ENCODE measurements at places on chromosomes 6 and 20.

- no peak for DNase-seq
Measured at GRCh38 chr6:26569433-26569764, 27.4 kb upstream of the ABT1 start.

DNA sequence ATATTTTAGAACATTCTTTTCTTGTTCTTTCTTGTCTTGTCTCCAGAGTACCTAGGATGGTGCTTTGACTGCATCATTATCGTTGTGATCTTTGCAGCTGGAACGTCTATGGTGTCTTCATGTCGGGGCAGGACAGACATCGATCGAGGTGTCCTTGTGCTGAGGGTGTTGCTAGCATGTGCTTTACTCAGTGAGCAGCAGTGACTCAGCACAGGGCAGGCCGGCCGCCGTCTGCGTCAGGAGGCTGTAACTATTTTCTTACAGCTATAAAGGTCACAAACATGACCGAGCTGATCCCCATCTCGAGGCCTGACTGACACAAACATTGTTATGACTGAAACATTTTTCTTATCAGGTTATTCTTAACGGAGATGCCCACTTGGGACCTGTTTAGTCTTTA lies 14.9 kb upstream of the CTCFL start:
- no peak for DNase-seq

GRCh38 chr6:145483191-145483996 lies 251.9 kb downstream of the EPM2A start:
- no peak for DNase-seq

DNA sequence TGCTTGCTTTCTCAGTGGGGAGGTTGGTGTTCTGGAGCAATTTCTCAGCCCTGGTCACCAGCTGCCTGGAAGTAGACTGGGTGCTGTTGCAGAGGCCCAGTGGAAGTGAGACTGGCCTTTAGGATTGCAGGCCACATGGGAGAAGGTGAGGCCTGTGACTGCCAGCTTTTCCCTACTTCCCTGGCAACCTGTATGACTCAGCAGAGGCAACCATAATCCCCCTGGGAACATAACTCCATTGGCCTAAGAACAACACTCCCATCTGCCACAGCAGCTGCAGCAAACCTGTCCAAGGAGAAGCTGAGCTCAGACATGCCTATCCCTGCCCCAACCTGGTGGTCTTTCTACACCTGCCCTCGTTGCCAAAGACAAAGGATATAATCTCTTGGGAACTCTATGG lies 473.5 kb upstream of the SPTLC3 start:
- no peak for DNase-seq

- DNase-seq, result no peak
Measured at GRCh38 chr20:47936612-47937011, 151.3 kb upstream of the SULF2 start.

GRCh38 chr6:136544326-136544725 lies 5.9 kb downstream of the MAP7 start:
- DNase-seq, result no peak

Data from stimulated activated CD8-positive, alpha-beta memory T cell treated with anti-CD3 and anti-CD28 coated beads, Interleukin-15, amount 100 ng/mL, for 48 hours (primary cell).